ENCODE measurements at places on chromosomes 11 and 22.

DNA sequence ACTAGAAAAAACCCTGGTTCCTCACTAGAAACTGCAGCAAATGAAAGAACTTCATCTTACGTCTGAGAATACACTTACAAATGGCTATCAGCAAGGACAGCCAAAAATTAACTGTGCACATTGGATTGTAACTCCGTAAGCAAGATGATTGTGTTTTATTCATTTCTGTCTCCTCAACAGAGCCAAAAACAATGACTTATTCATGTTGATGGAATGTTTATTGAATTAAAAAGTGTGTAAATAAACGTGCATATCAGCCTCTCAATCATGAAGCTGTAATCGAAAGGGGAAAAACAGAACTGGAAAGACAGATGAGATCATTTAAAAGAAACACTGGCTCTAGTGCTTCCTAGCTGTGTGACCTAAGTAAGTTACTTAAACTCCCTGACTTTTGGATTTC, 307.5 kb upstream of the ZC3H12C start:
- no peak for DNase-seq

DNA sequence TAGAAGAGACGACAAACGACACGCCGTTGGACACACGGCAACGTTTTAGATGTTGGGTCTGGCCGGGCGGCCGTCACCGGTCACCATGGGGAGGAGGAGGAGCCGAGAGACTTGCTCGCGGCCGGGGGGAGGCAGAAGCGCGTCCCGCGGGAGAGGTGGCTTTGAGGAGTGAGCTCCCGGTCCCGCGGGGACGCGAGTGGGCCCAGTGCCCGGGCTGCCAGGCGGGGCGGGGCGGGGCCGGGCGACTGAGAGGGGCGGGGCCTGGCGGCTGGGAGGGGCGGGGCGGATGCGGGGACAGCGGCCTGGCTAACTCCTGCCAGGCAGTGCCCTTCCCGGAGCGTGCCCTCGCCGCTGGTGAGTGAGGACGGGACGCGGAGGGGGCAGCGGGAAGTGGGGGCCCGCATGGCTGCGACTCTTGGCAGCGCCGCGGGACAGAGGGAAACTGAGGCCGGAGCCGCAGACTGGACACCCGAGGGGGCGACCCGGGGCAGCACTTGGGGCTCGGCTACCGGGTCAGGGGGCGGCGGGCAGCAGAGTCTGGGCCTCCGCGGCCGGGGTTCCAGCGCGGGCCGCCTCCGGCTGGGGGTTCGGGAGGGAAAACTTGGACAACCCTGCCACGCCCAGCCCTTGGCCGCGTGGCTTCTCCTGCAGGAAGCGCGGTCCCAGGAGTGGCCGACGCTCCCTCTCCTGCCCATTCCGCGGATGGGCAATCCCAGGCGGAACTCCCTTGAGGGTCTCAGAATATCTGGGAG, at the start of gene TSPO:
TSPO (plus strand) TSS at position 309 of the 752 bp plus-strand sequence. CDS start 7,680 bp downstream, outside the sequence.
- no peak for DNase-seq

- DNase-seq: no peak
Observed at GRCh38 chr11:34626393-34626792, 5.5 kb downstream of the EHF start.

- no peak for DNase-seq
Observed at GRCh38 chr22:33529424-33530113, 390.7 kb downstream of the LARGE1 start.

DNA sequence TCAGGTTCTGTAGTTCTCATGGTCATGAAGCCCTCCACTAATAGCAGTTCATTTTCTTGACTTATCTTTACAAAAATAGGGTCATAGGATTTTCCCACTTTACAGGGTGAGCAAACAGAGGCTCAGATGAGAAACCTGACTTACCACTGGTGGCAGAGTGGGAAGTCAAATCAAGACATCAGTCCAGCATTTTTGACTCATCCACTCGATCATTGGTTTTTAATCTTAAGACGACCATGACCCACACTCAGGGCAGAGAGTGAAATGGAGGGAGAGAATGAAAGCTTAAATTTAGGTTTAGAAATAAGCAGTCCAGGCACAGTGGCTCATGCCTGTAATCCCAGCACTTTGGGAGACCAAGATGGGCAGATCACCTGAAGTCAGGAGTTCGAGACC, 42.1 kb downstream of the RTL6 start:
- no peak for DNase-seq

GRCh38 chr11:93737904-93738612, 3.2 kb downstream of the TAF1D start:
- DNase-seq: no peak

GRCh38 chr22:44207981-44208317, 27.2 kb downstream of the PARVG start:
- no peak for DNase-seq

- no peak for DNase-seq
Observed at GRCh38 chr11:65454311-65454695, 31.7 kb downstream of the NEAT1 start.

GRCh38 chr11:126118806-126119205, 56.1 kb upstream of the CDON start:
- DNase-seq: peak; percentile 87

GRCh38 chr11:18253233-18253632, 4.8 kb upstream of the SAA2 start:
- no peak for DNase-seq

- DNase-seq: no peak
Observed at GRCh38 chr11:43968719-43969118, 26.3 kb downstream of the C11orf96 start.

GRCh38 chr11:35083431-35084238, 55.3 kb upstream of the CD44 start:
- DNase-seq: no peak

GRCh38 chr11:1177020-1177770, 19.4 kb downstream of the MUC5AC start:
- DNase-seq: peak; percentile 78

- DNase-seq: no peak
Observed at GRCh38 chr11:783581-784015, 6.3 kb downstream of the CEND1 start.

DNA sequence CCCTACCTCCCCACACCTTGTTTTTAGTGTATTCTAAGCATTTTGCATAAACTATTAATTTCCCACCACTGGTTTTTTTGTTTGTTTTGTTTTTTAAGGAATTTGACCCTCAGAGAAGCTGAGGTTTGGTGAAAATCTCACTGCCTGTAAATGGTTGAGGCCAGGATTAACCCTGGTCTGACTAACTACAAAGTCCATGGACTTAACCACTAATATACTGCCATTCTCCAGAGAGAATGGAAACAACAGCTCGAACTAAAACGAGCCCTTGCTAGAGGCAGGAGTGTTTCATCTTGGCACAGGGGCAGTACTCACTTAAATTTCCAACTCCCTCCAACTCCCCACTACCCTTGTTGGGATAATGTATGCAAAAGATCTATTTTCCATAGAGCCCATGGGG, 3.0 kb downstream of the CTNND1 start:
- DNase-seq: no peak

DNA sequence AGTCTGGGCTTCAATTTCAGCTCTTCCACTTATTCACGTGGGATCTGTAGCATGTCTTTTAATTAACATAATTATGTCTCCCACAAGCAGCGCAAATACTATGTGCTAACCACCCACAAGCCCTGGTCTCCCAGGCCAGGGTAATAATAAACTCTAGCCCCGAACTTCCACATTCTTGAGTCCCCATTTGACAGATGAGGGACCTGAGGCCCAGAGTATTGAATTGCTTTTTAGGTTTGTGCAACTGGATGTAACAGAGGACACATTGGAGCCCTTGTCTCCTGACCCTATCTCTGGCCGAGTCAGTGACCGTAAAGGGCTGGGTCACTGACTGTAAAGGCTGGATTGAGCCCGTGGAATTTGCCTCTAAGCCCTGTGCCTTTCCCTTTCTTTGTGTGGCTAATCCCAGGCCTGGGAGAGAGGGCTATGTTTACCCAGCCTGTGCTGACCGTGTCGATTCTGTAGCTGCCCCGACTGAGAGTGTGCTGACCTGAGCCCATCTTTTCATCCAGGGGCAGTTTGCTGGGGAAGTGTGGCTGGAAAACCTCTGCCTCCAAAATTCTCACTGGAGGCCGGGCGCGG, 3.9 kb downstream of the CRYBB2 start:
- DNase-seq: no peak

DNA sequence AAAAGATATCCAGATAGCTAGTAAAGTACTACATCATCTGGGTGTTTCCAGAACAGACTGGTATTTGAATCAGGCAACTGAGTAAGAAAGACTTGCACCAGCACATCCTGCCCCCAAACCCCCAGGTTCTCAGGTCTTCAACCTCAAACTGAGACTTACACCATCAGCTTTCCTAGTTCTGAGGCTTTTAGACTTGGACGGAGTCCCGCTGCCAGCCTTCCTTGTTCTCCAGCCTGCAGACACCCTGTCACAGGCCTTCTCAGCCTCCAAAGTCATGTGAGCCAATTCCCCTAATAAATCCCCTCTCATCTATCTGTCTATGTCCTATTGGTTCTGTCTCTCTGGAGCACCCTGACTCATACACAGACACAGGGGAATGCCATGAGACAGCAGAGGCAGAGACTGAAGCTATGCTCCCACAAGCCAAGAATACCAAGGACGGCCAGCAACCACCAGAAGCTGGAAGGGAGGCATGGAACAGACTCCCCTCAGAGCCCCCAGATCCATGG, 10.9 kb downstream of the SMCO4 start:
- no peak for DNase-seq

DNA sequence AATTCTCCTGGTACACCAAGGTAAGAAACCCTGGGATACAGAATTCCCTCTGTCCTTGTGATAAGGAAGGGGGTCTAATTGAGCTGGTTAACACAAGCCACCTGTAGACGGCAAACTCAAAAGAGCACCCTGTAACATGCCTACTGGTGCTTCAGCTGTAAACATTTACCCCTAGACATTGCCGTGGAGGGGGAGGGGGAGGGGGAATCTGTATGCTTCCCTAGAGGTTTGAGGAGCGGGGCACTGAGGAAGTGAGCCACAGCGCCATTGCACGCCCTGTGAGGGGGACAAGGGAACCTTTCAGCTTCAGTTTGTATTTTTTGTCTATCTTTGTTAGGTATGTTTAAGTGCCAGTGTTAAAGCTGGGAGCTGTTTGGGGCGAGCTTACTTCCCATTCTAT, 99.8 kb downstream of the AASDHPPT start:
- no peak for DNase-seq

DNA sequence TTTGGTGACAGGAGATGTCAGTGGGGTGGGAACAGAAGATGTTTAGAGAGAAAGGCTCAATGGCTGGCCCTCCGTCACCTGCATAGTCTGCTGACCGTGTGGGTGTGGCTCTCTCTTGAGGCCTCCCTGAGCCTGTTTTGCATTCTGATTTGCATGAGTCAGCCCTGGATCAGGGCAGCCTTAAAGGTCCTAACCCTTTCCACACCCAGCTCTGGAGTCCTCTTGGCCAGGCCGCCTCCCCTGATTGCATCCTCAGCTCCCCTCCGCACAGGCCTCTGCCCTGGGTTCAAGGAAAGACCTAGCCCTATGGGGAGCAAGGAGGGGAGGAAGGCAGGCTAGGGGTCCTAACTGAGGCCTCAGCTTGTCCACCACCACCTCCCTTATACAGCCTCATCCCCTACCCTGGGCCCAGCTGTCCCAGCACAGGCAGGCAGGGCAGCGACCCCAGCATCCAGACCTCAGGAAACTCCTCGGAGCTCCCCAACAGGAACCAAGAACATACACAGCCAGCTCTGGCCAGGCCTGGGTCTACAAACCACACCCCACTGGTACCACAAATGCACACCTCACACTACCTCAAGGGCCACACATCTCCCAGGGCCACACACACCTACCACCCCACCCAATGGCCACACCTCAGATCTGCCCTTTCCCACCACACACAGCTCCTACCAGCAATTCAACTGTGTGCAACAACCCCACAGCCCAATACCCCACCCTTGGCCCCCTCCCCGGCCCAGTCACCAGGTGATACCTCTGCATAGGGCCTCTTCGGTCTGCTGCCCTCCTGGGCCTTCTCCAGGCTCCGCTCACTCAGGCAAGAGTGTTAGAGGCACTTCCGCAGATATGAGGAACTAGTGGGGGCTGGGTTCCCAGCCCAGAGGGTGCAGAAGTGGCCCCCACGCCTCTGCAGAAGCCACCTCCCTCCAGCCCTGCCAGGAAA, 13.7 kb downstream of the ARAP1 start:
- DNase-seq: no peak

GRCh38 chr22:41352058-41352457, 29.7 kb upstream of the TEF start:
- no peak for DNase-seq

GRCh38 chr11:13321431-13321830, 43.8 kb downstream of the BMAL1 start:
- DNase-seq: no peak

DNA sequence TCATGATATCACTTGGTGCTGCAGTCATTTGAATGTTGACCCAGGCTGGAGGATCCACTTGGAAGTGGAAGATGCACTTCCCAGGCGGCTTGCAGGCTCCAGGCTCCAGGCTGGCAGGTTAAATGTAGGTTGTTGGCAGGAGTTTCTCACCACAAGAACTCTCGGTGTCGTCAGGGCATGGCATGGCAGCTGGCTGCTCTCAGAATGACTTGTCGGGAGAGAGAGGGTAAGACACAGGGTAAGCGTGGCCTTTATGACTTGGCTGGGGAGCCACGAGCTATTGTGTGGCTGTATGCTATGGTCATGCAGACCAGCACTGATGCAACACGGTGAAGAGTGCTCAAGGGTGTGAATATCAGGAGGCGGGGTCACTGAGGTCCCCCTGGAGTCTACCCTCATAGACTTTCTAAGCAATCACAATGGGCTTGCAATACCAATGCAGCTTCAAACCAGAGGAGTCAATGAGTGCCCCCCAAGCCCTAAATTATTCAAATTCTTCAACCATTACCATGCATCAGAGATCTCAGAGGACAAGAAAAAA, 1027.7 kb downstream of the OPCML start:
- DNase-seq: no peak

GRCh38 chr11:3830088-3830487, 10.7 kb downstream of the RHOG start:
- DNase-seq: no peak

DNA sequence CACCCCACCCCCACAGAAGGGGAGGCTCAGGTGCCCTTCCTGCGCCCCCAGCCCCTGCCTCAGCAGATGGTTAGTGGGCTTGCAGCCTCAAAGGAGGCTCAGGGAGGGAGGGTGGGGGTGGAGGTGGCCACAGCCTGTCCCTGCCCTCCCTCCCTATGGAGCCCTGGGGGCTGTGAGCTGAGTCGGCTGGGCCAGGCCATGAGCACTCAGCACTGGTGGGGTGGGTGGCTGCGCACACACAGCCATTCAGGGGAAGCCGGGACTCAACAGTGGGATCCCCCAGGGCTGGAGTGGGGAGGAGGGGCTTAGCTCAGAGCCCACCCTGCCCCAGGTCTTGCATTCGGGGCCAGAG, 50.2 kb downstream of the FLRT1 start:
- DNase-seq: no peak

DNA sequence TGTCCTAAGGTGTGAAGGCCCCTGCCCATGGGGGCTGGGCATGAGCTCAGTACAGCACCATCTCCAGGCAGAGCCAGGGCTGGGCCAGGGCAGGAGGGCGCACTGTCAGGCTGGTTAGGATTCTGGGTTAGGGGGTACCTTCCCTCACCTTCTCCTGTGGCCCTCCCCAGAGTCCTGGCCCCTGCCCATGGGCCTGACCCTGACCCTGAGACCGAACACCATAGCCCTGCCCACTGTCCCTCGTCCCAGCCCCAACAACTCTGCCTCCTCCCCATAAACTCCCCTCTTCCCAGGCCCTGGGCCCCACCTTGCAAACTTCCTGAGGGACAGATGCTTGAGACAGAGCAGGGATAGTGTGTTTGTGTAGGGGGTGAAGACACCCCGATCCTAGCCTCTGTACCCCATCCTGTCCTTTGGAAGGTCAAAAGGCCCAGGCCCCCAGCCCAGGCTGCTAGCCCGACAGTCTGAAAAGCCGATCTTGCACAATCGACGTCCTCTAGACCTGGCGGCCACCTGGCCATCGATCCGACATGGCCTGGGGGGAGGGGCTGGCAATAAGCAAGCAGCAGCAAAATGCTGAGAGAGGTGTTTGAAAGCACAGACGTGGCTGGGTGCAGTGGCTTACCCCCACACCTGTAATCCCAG, 2.7 kb upstream of the TMPRSS6 start:
- DNase-seq: no peak
